KBM-7 (cell line): ENCODE measurements at places on chromosomes 11 and 22.

GRCh38 chr11:12123273-12123672 is 12.9 kb downstream of the MICAL2 start:
- no peak for DNase-seq

DNA sequence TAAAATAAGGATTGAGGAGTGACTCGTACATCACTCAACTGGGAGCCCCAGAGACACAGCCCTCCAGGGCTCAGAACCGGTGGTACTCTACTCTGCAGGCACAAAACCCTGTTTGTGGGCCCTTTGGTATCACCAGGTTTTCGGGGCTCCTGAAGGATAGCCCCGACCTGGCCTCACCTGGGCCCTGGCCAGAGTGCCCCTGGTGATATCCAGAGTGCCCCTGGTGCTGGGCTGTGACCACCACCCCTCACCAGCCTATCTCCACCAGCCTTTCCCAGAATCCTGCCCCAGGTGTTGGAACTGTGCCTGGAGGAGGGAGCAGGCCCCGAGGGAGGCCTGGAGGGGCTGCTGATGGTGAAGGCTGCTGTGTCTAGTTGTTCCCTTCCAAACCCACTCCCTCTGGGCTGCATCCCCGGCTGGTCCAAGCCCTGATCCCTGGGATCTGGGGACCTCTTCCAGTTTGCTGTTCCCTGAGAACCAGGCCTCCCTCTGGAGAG is 2.2 kb upstream of the GGT5 start:
- DNase-seq, result no peak

DNA sequence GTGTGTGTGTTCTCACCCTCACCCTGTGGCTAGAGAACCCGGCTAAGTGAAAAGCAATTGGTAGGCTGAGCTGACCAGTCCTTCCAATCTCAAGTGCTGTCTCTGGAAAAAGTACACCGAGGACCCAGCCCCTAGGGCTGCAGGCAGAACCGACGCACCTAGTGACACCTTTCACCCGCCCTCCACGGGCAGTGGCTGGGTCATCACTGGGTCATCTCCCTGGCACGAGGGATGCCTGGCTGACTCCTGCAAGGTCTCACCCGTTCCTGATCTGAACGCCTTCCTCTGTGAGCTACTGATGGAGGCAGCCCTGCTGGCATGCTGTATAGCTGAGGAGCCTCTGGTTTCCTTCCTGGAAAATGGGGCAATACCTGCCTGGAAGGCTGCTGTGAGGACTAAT is 311.5 kb downstream of the NTM start:
- DNase-seq, result no peak

DNA sequence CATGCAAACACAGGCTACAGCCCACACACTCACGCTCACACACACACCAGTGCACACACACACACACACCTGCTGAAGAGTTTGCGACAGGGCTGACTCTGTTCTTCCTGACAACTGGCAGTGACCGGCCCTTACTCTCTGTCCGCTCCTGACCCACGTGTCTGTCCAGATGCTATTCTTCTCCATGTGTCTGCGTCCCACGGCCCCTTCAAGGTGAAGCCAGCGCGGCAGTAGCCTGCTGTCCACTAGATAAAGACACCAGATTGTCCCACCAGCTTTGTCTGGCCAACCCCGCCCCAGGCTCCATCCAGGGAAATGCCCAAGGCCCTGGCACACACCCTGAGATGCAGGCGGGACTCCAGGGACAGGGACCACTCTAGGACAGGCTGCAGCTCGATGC is 713.9 kb downstream of the BRD1 start:
- DNase-seq, result no peak

DNA sequence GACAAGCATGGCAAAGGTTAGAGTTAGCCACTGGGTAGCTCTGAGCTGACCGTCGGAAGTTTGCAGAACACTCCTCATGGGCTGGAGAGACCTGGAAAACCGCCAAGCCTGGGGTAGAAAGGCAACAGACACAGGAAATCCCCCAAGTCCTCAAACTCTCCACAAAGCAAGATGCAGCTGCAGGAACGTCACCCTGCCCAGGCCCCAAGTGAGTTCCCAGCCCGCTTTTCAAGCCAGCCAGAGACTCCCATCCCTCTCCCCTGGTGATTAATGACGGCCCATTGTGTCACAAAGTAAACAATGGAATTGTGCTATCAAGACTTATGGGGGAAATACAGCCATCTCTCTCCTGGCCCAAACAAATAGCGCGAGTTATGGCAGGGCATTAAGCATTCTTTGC is 633.0 kb downstream of the TBC1D22A start:
- DNase-seq, result no peak

GRCh38 chr11:70319396-70320076 is 49.0 kb downstream of the PPFIA1 start:
- no peak for DNase-seq

- peak; percentile 63 for DNase-seq
Measured at GRCh38 chr11:59186130-59186594, 14.2 kb downstream of the DTX4 start.
